ENCODE measurements at places on chromosomes 7 and 10.

DNA sequence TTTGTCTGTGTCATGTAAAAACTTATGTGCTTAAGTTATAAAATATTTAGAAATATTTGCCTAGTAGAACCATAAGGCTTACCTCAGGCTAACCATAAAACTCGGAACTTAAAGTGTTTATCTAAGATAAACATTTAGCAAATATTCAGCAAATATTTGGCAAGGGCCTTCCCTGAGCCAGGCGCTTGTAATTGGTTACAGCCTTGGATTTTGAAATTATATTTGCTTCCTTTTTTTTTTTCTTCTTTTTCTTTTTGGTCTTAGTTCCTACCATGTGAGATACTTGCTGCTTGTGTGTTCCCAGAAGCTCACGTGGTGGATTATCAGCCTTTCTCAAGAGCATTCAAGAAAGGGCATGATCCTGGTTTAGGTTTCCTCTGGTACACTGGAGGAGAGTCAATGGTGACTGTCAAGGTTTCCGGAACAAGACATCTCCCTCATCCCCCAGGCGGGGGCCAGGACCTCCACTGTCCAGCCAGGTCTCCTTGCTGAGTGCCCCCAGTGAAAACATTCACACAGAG is 5.2 kb upstream of the BRI3 start:
- no peak for DNase-seq

- no peak for DNase-seq
These were observed 5.1 kb downstream of the ZMIZ1 start for GRCh38 chr10:79073784-79074432.

GRCh38 chr10:49662169-49662830 is 17.2 kb upstream of the C10orf53 start:
- DNase-seq, result no peak

DNA sequence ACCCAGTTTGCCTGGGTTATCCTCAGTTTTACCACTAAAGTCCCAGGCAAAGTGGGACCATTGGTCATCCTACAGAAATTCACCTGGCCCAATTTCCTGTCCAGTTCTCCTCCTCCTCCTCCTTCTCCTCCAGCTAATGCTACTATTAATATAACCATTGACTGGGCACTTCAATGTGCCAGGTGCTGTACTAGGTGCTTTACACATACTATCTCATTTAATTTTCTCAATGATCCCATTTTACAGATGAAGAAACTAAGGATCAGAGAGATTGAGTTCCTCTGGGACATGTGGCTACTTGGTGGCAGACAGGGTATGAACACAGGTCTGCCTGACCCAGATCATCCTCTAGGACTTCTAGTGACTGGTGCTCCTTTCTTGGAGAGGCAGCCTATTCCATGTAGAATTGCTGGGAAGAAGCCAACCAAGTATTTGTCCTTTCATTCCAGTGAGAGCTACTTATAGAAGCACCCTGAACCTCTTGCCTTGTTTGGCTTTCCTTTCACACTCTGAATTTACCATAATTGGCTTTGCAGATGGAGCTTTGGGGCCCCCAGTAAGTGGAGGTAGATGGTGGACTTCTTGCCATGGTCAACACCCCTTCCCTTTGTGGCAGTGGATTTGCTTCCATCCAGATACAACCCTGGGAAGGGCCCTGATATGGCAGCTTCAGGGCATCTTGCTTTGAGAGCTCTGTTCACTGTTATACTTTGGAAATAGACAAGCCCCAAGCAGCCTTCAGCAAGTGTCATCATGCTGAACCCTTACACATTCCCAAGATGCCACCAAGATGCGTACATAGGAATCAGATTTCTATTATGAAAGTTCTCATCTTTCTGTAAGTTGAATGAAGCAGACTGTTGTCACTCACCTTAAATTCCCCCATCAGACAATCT is 78.7 kb downstream of the MYOF start:
- DNase-seq, result no peak

DNA sequence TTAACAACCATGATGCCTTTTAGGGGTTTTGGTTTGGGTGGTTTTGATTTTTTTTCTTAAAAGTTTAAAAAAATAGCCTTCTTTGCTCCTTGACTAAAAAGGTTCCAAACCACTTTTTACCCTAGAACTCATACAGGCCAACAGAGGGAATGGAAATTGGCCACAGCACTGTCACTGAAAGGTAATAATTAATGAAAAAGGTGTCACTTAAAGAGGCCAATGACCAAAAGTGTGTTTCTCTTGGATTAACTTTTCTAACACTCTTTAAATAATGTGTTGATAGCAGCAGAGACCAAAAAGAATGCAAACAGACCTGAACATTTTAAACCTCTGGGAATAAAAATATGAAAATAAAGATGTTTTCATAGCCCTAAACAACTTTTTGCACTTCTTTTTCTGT is 221.1 kb upstream of the TCF7L2 start:
- DNase-seq, result no peak

- DNase-seq, result no peak
These were observed 512.3 kb upstream of the GALNT17 start for GRCh38 chr7:70619659-70620058.

- DNase-seq, result no peak
These were observed 8.6 kb downstream of the COL28A1 start for GRCh38 chr7:7527047-7527446.

- DNase-seq, result no peak
These were observed 27.6 kb downstream of the NPS start for GRCh38 chr10:127576740-127577161.

DNA sequence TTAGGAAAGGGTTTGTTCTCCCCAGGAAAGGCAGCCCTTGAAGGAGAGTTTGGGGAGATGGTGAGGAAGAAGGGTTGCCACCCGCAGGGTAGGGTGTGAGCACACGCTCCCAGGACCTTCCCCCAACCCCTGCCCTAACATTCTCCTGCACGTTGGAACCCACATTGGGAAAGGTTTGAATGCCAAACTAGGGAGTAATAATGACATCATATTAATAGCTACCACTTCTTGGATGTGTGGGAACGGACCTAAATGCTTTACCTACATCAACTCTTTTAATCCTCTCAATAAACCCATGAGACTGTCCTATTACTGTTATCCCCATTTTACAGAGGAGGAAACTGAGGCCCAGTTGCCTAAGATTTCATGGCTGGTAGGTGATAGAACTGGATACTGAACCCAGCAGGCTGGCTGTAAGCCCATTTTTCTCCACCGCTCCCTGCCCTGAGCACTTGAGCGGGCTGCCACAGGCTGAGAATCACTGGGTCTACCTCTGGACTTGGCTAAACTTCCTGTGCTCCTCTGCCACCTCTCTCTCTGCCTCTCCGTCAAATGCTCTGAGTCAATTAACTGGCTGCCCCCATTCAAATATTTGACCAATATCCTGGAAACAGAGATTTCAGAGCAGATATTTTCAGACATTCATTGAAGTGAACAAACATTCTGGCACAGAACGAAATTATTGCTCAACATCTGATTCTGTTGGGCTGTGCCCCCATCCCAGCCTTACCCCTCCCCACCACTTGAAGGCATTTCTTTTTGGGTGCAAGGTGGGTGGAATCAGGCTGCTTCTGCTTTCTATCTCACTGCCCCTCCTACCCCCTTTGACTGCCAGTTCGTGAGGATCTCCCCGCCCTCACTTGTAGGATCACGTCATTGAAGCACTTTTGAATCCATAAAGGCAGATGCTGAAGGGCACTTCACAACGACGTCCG is 129.7 kb downstream of the C10orf105 start:
- no peak for DNase-seq

GRCh38 chr10:71383972-71384687 is 12.6 kb upstream of the CDH23 start:
- DNase-seq, result peak; percentile 62

GRCh38 chr7:101634196-101634717 is 5.2 kb upstream of the MYL10 start:
- DNase-seq, result no peak

GRCh38 chr10:107013258-107014006 is 151.1 kb downstream of the SORCS1 start:
- no peak for DNase-seq

GRCh38 chr7:10571759-10572158 is 401.9 kb upstream of the PHF14 start:
- no peak for DNase-seq

DNA sequence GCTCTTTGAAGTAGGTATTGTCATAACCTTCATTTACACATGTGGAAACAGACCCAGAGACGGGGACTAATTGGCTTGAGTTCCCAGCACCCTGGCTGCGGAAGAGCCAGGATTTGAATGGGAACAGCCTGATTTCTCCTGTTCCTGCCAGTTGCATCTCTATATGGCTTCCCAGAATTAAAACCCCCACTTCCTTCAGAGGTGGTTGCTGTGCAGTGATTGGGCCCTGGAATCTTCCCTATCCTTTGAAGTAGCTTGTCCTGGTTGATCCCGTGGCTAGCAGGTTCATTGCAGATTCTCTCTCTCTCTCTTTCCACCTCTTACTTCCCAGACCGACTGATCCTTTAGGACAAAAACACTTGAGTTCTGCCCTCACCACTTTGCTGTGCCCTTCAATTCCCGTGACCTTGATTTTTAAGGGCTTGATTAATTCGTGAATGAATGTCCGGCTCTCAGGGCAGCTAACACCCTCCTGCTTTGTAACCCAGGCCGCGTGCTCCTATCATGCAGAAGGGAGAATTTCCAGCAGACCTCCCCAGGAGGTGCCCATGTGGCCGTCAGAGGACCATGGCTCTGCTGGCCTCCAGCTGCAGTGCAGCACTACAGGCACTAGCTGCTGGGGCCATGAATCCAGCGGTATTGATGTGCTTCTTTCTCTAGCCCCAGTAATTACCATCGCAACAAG is 120.6 kb upstream of the AGK start:
- DNase-seq, result no peak

GRCh38 chr7:131040467-131040932 is 287.2 kb upstream of the MKLN1 start:
- DNase-seq, result peak; percentile 53

- DNase-seq, result peak; percentile 74
These were observed 14.0 kb downstream of the DNAJB12 start for GRCh38 chr10:72340510-72341261.

GRCh38 chr10:24132741-24133140 is 76.2 kb upstream of the KIAA1217 start:
- no peak for DNase-seq

DNA sequence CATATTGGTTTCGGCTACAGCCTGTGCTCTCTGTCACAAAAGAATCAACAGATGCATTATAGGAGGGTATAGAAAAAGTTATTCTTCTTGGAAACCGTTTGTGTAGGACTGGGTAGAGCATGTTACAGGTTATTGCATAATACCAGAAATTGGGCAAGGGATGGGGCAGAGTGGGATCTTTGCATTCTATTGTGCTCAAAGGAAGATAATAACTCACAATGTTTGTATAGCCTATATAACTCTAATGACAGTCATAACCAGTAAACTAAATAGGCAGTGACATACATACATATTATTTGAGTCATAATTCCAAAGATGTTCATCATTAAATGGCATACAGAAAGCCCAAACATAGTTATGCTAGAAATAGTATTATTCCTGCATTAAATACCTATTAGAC is 179.7 kb downstream of the XPNPEP1 start:
- DNase-seq, result no peak

- no peak for DNase-seq
These were observed 1035.5 kb downstream of the LRMDA start for GRCh38 chr10:76466836-76467503.

DNA sequence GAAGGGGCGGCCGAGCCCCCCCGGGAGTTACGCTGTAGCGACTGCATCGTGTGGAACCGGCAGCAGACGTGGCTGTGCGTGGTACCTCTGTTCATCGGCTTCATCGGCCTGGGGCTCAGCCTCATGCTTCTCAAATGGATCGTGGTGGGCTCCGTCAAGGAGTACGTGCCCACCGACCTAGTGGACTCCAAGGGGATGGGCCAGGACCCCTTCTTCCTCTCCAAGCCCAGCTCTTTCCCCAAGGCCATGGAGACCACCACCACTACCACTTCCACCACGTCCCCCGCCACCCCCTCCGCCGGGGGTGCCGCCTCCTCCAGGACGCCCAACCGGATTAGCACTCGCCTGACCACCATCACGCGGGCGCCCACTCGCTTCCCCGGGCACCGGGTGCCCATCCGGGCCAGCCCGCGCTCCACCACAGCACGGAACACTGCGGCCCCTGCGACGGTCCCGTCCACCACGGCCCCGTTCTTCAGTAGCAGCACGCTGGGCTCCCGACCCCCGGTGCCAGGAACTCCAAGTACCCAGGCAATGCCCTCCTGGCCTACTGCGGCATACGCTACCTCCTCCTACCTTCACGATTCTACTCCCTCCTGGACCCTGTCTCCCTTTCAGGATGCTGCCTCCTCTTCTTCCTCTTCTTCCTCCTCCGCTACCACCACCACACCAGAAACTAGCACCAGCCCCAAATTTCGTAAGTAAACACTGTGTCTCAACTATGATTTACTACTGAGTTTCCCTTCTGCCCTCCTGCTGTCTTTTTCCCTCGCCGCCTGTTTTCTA is 666 bp downstream of the NRG3 start:
- no peak for DNase-seq

GRCh38 chr7:37570145-37570544 is 113.4 kb upstream of the GPR141 start:
- no peak for DNase-seq

GRCh38 chr7:45104844-45105587 is 6.5 kb downstream of the TBRG4 start:
- no peak for DNase-seq

- DNase-seq, result no peak
These were observed 5.2 kb downstream of the ARL4A start for GRCh38 chr7:12692479-12693259.

DNA sequence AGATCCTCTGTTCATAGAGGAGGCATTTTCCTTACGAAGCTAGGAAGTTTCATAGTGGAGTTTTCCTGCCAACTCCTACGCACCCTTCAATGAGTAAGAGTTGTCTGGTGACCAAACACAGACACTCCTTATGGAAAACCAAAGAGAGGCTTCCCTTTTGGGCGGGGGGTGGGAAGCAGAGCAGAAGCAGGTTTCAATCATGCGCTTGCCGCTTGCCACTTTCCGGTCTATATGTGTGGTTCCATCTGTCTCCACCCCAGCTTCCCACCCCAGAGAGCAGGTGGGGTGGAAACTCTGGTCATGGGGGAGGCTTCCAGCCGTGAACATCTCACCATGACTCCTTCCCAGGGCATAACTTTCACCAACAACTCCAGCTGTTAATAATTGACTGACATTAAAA is 68.8 kb upstream of the GRB10 start:
- DNase-seq, result no peak

- no peak for DNase-seq
These were observed 178.0 kb upstream of the FRMD4A start for GRCh38 chr10:14508725-14509124.

DNA sequence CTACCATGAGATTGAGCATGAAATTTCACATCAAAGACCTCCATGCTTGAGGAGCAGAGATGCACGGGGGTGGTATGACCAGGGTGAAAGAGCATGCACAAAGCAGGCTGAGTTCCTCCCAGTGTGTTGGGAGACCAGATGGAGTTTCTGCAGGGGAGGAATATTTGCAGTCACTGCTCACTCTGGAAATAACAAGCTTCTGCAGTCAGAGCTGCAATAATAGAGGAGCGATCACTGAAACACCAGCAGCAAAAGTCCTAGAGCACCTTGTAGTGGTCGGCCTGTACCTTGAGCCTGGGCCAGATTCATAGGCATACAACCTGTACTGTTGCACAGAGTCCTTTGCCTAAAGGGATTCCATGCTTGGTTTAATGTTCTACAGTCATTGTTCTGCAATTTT is 184.5 kb upstream of the SP8 start:
- DNase-seq, result no peak

GRCh38 chr10:121601458-121601857 is 3.2 kb upstream of the FGFR2 start:
- no peak for DNase-seq

- DNase-seq, result no peak
These were observed 211.5 kb downstream of the POM121L12 start for GRCh38 chr7:53246957-53247356.
